ENCODE measurements at places on chromosomes 16 and 17.

DNA sequence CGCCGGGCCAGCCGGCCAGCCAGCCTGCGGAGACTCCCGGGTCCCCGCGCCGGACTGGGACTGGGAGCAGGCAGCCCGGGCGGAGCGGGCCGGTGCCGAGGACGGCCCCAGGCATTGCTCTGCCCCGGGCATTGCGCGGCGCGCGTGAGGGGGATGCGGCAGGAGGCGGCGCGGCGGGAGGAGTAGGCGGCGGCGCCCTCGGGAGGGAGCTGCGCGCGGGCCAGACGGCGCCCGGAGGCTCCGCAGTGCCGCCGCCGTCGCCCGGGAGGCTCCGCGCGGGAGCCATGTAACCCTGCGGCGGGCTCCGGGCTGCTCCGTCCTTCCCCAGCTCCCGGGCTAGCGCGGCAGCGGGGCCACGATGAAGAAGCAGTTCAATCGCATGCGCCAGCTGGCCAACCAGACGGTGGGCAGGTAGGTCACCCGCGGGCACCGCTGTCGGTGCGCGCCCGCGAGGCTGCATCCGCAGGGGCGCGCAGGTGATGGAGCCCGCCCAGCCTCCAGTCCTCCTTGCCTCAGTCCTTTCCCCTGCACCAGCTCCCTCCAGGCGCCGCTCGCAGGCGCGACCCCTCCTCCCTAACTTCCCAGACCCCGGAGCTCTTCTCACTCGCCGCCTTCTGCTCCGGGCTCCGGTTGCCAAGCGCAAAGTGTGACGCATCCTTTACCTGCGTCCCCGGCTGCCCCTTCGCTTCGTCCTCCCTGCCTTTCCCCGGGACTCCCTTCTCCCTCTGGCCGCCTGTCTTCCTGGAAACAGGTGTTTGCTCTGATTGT lies at the start of gene ARHGAP44:
Gene ARHGAP44 (plus strand): TSS at position 18 of the 768 bp plus-strand sequence. CDS start 341 bp downstream, at position 359.
- DNase-seq, result peak; percentile 78

- no peak for DNase-seq
These were observed 10.7 kb upstream of the EPOP start for GRCh38 chr17:38685491-38685890.

- DNase-seq, result no peak
These were observed 189.8 kb upstream of the CDH5 start for GRCh38 chr16:66176731-66177130.

DNA sequence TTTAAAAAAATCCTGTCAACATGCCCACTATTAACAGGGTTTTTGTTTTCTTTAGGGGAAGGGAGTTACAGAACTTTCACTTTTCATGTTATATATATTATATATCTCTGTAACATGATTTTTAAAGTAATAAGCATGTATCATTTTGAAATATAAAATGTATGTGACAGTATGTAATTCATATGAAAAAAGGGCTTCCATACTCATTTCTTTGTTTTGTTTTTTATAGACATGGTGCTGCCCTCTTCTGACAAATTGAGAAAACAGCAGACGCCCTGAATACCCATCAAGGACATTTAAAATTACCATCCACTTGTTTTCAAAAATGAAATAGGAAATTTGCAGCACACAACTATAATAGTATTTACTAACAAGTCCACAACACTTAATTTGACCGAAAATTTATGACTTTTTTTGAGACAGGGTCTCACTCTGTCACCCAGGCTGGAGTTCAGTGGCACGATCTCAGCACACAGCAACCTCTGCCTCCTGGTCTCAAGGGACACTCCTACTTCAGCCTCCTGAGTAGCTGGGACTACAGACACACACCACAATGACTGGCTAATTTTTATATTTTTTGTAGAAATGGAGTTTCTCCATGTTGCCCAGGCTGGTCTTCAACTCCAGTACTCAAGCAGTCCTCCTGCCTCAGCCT lies 30.4 kb downstream of the CFDP1 start:
- no peak for DNase-seq

DNA sequence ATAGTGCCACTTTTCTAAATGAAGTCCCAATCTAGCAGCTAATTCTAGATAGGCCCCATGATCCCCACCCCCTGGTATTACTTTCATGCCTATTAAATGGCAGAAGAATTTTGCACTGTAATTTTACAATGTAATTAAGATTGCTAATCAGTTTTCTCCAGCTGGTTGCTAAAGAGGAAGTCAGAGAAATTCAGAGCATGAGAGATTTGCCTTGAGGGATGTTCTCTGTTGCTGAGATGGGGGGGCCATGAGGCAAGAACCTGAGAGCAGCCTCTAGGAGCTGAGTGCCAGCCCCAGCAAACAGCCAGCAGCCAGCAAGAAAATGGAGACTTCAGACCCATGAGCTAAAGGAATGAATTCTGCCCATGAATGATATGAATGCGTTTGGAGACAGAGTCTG lies 38.9 kb downstream of the SHCBP1 start:
- DNase-seq, result no peak

DNA sequence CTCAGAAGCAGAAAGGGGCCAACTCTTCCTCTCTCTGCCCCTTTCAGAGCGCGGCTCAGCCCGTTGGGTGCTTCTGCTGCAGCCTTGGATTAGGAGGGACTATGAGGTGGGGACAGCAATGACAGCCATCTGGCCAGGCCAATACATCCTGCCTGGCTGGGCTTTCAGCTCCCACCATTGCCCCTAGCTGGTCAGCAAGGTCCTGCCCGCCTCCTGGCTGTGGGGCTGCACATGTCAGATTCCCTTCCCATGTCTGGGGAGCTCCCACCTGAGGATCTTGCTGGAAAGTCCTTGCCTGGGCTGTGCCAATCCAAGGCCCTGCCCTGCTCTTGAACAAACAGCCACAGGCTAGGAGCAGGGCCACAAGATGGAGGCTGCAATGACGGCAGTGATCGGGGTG lies 8.3 kb downstream of the TRIM65 start:
- no peak for DNase-seq

DNA sequence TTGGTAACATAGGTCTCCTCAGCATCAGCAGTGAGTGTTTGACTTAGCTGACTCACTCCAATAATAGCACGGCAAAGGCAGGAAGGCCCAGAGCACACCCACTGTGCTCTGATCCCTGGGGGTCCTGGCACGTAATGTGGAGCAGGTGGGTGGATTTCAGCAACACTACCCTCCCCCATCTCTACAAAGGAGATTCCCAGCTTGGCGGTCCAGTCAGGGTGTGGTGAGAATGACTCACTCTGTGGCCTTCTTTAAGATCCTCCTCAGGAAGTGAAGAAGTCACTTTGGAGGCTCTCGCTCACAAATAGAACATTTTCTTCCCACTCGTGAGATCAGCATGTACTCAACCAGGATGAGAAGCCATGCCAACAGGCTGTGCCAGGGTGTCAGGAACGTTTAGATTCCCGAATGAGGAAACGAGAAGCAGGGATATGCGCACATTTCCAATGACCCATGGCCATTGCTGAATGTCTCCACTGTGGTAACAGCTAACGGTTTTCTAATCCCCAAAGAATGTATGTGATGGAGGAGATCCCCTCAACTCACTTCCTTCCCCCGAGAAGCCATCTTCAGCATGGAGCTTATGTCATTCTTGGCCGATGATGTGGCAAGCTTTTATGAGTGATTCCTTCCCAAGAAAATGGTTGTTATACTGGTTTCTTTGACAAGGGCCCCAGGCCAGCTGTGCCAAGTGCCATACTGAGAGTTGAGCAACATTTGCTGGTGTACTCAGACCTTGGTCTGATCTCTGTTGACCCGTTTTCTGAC lies 365.2 kb downstream of the C16orf95 start:
- peak; percentile 84 for DNase-seq

- DNase-seq, result no peak
These were observed 53.0 kb downstream of the WNT3 start for GRCh38 chr17:46765453-46765852.

- no peak for DNase-seq
These were observed 933 bp upstream of the SNN start for GRCh38 chr16:11667221-11667823.

GRCh38 chr17:17420561-17421269 lies 56.1 kb upstream of the MED9 start:
- peak; percentile 94 for DNase-seq

DNA sequence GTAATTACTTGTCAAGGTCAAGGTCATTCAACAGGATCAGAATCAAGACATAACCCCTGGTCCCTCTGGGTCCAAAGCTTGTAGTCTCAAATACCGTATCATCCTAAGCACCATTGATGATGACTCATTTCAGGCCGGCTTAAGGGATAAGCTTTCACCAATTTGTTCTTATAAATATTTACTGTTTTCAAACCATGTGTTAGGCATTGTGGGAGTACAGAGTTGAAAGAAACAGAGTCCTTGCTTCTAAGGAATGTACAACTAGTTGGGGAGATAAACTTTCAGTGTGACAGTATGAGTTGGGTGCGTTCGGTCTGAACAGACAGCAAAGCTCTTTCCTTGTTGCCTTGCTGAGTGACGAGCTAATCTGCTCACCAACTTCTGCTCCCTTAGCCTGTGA lies 183.5 kb upstream of the MAF start:
- DNase-seq, result no peak

- no peak for DNase-seq
These were observed 60.2 kb upstream of the ADORA2B start for GRCh38 chr17:15884731-15885130.
